ENCODE measurements at places on chromosomes 11 and 22.

DNA sequence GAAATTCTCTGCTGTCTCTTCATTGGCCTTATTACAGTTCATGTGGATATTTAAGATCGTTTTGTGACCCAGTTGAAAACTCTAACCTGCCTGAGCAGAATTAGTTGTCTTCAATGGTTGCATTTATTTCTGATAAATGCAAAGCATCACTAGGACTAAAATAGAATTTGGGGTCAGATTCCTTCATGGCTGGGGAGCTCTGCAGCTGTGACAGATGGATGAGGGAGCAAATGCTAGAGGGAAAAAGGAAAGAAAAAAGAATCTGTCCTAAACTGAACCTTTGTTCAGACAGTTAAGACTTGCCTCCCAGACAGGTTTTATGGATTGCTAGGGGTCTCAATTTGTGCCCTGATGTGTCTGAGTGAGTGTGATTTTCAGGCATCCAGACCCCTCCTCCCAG lies 113.0 kb downstream of the SYT9 start:
- no peaks in the 10 kb centered on the region for H3K36me3 ChIP-seq
- no peak overlapping the region for H3K27ac ChIP-seq
- no peaks in the 10 kb centered on the region for H3K4me1 ChIP-seq
- DNase-seq: no peak
- peaks cover 2% of the 10 kb centered on the region for H3K27me3 ChIP-seq

- no peak overlapping the region for H3K27ac ChIP-seq
- no peak overlapping the region for H3K4me3 ChIP-seq
- H3K27me3 ChIP-seq: peaks cover 77% of the 10 kb centered on the region
- H3K36me3 ChIP-seq: no peaks in the 10 kb centered on the region
- no peak for DNase-seq
Measured at GRCh38 chr11:124870430-124870829, 5.2 kb downstream of the ROBO3 start.

- no peaks in the 10 kb centered on the region for H3K4me1 ChIP-seq
- no peak for DNase-seq
- no peak overlapping the region for H3K27ac ChIP-seq
- H3K4me3 ChIP-seq: no peak overlapping the region
Measured at GRCh38 chr11:84580428-84580827, 1046.7 kb downstream of the DLG2 start.

GRCh38 chr11:75280227-75280701 lies 39.7 kb downstream of the TPBGL start:
- H3K4me3 ChIP-seq: no peak overlapping the region
- no peaks in the 10 kb centered on the region for H3K27me3 ChIP-seq
- peak; percentile 70 for DNase-seq

DNA sequence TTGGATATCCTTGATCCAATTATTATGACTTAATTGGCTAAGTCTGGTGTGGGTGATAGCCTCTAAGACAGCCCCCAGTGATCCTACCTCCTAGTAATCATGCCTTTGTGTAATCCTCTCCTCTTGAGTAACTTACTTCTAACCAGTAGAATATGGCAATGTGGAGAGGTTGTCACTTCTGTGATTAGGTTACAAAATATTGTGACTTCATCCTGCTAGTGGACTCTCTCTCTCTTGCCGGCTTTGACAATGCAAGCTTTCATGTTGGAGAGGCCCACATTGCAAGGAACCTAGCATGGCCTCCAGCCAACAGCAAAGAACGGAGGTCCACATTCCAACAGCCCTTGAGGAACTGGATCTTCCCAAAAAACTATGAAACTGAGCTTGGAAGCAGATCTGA lies 19.5 kb downstream of the YPEL4 start:
- DNase-seq: no peak
- H3K4me1 ChIP-seq: no peaks in the 10 kb centered on the region
- no peaks in the 10 kb centered on the region for H3K36me3 ChIP-seq
- H3K27me3 ChIP-seq: peaks cover 20% of the 10 kb centered on the region
- H3K4me3 ChIP-seq: no peak overlapping the region
- no peak overlapping the region for H3K27ac ChIP-seq

DNA sequence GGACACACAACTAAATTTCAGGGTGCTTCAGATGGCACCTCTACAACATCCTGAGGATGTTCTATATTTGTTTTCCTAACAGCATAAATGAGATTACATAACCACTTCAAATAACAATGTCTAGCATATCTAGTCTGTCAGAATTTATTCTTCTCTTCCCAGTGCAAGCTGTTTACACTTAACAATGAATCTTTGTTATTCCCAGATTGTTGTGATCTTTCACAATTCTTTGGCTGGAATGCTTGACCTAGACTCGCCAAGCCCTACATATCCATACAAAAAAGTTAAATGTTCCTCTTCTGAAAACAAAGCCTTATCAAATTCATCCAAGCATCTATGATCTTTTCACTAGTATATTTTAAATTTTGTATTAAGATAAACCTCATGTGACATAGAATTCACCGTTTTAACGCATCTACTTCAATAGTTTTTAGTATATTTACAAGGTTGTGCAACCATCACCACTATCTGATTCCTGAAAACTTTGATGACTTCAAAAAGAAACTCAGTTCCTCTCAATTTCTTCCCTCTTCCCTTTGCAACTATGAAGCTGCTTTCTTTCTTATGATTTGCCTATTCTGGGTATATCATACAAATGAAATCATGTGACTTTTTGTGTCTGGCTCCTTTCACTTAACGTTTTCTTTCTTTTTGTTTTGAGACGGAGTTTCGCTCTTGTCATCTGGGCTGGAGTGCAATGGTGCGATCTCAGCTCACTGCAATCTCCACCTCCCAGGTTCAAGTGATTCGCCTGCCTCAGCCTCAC lies 61.7 kb upstream of the CHRNA10 start:
- no peaks in the 10 kb centered on the region for H3K27me3 ChIP-seq
- peaks cover 99% of the 10 kb centered on the region for H3K36me3 ChIP-seq
- no peak overlapping the region for H3K27ac ChIP-seq
- H3K4me1 ChIP-seq: no peaks in the 10 kb centered on the region
- no peak for DNase-seq

GRCh38 chr22:44248926-44249325 lies 63.8 kb downstream of the SHISAL1 start:
- H3K36me3 ChIP-seq: no peaks in the 10 kb centered on the region
- no peaks in the 10 kb centered on the region for H3K27me3 ChIP-seq
- no peak for DNase-seq
- H3K4me3 ChIP-seq: no peak overlapping the region
- H3K4me1 ChIP-seq: no peaks in the 10 kb centered on the region
- H3K27ac ChIP-seq: no peak overlapping the region

DNA sequence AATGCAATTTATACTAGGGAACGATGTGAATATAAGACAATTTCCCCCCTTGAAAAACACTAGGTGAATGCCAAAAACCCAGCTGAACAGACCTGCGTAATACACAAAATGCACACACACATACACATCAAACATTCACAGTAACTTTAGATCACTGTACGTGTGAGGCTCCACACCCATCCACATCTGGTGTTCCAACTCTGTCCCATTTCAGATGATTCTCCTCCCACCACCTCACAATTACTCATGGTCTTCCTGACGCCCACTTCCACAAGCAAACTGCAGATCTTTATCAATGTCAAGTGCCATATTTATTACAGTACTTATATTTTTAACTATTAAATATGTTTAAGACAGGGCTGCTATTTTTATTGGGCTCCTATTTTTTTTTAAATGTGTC lies 57.8 kb upstream of the TENM4 start:
- no peaks in the 10 kb centered on the region for H3K36me3 ChIP-seq
- peaks cover 3% of the 10 kb centered on the region for H3K27me3 ChIP-seq
- no peak for DNase-seq
- no peak overlapping the region for H3K4me3 ChIP-seq

GRCh38 chr11:66868082-66868725 lies 11.3 kb downstream of the LRFN4 start:
- H3K27me3 ChIP-seq: no peaks in the 10 kb centered on the region
- H3K4me3 ChIP-seq: no peak overlapping the region
- H3K27ac ChIP-seq: peak overlapping the region; percentile 12
- DNase-seq: no peak
- H3K4me1 ChIP-seq: no peaks in the 10 kb centered on the region

DNA sequence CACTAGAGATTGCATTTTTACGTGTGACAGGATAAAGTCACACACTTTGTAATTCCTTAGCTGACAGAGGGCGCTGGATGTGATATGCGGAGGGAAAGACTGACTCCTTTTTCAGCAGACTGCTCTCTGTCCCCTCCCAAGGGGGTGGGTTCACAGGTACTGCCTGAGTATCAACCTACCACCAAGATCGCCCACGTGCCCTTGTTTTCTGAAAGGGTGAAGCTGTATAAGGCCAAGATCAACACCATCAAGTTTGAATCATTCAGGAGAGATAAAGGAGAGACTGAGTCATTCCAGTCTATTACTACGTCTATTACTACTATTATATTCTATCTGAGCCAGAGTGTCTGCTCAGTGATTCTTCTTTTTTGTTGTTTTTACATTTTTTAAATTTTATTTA lies 30.7 kb downstream of the BUD13 start:
- no peak overlapping the region for H3K4me3 ChIP-seq
- H3K4me1 ChIP-seq: no peaks in the 10 kb centered on the region
- no peak overlapping the region for H3K27ac ChIP-seq
- DNase-seq: no peak
- H3K36me3 ChIP-seq: peaks cover 6% of the 10 kb centered on the region
- no peaks in the 10 kb centered on the region for H3K27me3 ChIP-seq

DNA sequence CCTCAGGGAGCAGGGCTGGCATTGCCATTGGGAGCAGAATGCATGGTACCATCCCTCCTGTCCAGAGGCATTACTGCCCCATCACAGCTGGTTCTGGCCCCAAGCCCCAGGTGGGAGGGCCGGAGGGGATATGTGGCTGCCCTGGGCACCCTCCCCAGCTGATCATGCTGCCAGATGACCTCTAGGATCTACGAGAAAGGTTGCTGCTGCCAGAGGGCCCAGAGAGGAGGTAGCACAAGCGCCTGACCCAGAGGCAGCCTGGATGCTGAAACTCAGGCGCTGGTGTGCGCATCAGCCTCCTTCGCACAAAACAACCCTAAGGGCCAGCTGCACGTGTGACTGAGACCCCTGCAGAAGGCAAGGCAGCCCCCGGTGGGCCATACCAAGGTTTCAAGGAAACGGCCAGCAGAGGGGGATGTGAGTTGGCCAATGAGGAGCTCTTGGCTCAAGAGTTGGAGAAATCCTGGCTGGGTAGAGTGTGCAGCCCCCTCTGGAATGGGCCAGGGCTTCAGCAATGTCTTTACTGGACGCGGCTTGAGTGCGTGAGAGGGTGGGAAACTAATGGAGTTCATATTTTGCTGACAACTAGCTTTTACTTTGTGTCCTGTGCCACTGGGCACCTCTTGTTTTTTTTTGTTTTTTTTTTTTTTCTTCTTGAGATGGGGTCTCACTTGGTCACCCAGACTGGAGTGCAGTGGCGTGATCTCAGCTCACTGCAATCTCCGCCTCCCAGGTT lies 88.3 kb upstream of the PARVA start:
- no peak overlapping the region for H3K27ac ChIP-seq
- H3K27me3 ChIP-seq: no peaks in the 10 kb centered on the region
- no peak overlapping the region for H3K4me3 ChIP-seq
- no peak for DNase-seq
- H3K4me1 ChIP-seq: peaks cover 42% of the 10 kb centered on the region

DNA sequence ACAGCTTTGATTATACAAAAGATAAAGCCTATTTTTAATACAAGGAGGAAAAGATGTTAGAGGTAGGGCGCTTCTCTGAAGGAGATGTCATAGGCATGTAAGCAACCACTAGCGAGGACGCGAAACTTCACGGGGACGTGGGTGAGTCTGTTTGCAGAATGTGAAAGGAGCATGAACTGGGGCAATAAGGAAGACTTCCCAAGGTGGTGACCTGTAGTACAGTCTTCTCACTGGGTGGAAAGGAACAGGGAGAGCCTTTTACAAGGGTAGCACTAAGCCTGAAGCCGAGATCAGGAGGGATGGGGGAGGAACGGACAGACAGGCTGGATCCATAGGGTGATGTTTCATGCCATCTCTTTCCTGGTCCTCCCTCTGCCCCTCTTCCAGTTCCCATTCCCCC lies 10.0 kb upstream of the MICAL2 start:
- no peak overlapping the region for H3K4me3 ChIP-seq
- H3K36me3 ChIP-seq: no peaks in the 10 kb centered on the region
- H3K4me1 ChIP-seq: peaks cover 14% of the 10 kb centered on the region
- no peak overlapping the region for H3K27ac ChIP-seq

DNA sequence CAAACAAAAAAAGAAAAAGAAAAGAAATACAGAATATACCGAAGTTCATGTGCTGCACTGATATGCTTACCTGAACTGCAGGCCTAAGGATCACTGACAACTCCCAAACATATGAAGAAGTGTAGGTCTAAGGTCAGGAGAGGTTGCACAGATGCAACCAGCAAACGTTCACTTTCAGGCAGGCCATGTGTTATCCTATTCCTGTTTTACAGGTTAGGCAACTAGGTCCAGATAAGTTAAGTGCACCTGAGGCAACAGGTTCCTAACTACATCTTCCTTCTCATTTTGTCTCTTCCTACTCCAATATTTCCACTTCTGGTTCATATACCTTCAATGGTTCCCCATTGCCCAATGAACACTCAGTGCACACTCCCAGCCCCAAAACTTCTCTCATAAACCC lies 15.1 kb downstream of the PI4KA start:
- H3K36me3 ChIP-seq: no peaks in the 10 kb centered on the region
- no peak for DNase-seq
- no peak overlapping the region for H3K27ac ChIP-seq
- peaks cover 6% of the 10 kb centered on the region for H3K4me1 ChIP-seq
- H3K4me3 ChIP-seq: no peak overlapping the region

GRCh38 chr11:47061429-47062178 lies 115.1 kb downstream of the ARFGAP2 start:
- peaks cover 7% of the 10 kb centered on the region for H3K36me3 ChIP-seq
- no peak overlapping the region for H3K27ac ChIP-seq
- no peak overlapping the region for H3K4me3 ChIP-seq
- no peak for DNase-seq
- H3K27me3 ChIP-seq: no peaks in the 10 kb centered on the region

DNA sequence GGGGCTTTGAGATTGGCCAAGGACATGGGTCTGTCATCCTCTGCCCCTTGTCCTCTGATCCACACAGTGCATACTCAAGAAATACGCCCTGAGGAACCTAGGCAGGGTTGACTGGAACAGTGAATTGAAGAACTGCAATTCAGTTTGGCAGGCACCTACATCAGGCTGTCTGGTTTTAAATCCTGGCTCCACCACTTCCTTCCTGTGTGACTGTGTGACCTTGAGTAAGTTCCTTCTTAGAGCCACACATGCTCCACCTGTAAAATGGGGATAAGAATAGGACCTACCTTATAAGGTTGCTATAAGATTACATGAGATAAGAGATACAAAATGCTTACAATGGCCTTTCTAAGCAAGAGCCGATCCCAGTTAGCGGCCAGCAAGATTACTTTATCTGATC lies 15.8 kb upstream of the TCF20 start:
- no peak overlapping the region for H3K27ac ChIP-seq
- no peaks in the 10 kb centered on the region for H3K4me1 ChIP-seq
- H3K4me3 ChIP-seq: no peak overlapping the region
- DNase-seq: no peak

DNA sequence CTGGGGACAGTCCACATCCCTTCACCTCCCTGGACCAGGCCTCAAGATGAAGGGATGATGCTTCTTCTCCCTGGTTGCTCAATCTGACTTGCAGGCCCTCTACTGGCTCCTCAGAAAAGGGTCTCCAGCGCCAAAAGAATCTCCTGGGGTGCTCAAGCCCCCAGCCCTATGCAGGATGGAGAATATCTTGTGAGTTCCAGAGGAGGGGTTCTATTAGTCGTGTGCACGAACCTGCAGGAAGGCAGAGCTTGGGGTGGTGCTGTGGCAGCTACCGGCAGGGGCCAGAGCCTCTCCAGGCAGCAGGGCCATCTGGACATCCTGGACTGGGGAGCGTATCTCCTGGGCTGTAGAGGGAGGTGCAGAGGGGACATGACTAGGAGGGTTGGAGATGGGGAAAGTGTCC lies 1339.5 kb downstream of the BRD1 start:
- H3K27me3 ChIP-seq: no peaks in the 10 kb centered on the region
- no peak overlapping the region for H3K27ac ChIP-seq
- H3K36me3 ChIP-seq: peaks cover 6% of the 10 kb centered on the region
- H3K4me3 ChIP-seq: no peak overlapping the region
- DNase-seq: no peak
